NCI-H1048 (cell line): ENCODE measurements at places on chromosomes 2 and 18.

DNA sequence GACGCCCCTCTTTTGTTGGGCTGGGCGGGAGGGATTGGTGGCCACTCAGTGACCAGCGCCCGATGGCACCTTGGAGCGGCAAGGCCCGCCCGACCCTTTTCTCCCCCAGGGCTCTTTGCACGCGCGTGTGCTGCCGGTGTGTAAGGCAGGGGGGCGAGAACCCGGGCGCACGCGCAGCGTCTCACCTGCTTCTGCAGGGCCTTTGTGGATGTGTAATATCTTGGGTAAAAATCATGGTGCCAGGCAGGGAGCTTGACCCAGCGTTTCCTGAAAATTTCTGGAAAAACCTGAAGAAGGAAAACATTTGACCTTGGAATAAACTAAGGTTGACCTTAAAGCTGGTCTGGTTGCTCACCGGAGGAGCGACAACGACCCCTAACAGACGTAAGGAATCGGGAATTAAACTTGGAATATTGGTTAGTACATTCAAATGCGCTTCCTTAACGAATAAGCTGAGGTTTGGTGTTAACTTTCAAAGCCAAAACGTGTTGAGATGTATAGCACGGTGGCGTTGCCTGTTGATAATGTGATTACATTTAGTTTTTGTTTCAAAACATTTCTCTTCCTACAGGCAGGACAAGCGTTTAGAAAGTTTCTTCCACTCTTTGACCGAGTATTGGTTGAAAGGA, 438 bp downstream of the HSPE1 start:
- DNase-seq, result no peak

DNA sequence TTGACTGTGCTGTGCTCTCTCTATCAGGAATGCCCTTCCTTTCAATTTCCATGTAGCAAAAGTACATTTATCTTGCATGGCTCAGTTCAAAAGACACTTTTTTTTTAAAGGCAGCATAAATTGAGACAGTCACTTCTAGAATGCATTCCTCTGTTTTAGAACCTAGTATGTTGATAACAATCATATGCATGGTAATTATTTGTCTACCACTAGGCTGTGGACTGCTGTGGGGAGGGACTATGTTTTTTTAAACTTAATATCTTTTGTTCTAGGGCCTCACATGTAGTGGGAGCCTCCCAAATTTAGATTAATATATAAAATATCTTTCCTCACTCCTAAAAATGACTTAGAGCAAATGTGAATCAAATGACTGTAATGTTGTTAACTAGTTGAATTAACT, 269.9 kb downstream of the MEIS1 start:
- DNase-seq, result no peak

DNA sequence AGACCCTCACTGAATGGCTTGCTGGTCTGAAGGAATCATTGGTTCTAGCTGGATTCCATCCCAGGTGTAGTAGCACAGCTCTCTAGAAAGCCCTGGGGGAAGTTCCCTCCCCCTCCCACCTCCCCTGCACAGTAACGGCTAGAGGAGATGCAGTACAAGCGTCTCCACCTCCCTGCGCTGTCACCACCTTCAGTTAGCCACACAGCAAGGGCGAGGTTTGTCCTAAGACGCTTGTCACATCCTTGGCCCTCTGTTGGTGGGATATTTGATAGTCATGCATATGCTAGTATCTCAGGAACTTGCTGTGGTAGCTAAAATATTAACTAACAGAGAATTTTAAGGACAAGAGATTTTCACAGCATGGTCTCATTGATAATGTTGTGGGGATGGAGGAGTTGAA, 19.4 kb downstream of the TRAPPC12 start:
- no peak for DNase-seq

DNA sequence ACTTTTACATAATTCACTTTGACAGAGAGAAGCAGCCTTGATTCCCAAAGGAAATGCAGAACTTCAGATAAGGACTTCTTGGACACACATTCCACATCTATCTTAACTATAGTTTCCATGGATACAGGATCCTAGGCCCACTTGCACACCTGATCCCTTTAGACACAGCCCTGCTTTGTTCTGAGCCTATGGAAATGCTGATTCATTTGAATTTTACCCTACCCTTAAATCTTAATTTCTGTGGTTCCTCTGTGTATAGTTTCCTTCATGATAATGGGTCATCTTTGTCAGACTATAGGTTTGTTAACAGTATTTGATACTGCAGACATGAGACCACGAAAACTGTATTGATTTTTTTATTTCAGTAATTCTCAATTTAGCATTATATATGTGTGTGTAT, 77.4 kb downstream of the ACTR3 start:
- no peak for DNase-seq

GRCh38 chr18:6882401-6882800, 152.9 kb downstream of the ARHGAP28 start:
- DNase-seq, result no peak

- DNase-seq, result no peak
Measured at GRCh38 chr18:67525328-67526099, 9.0 kb upstream of the DSEL start.

DNA sequence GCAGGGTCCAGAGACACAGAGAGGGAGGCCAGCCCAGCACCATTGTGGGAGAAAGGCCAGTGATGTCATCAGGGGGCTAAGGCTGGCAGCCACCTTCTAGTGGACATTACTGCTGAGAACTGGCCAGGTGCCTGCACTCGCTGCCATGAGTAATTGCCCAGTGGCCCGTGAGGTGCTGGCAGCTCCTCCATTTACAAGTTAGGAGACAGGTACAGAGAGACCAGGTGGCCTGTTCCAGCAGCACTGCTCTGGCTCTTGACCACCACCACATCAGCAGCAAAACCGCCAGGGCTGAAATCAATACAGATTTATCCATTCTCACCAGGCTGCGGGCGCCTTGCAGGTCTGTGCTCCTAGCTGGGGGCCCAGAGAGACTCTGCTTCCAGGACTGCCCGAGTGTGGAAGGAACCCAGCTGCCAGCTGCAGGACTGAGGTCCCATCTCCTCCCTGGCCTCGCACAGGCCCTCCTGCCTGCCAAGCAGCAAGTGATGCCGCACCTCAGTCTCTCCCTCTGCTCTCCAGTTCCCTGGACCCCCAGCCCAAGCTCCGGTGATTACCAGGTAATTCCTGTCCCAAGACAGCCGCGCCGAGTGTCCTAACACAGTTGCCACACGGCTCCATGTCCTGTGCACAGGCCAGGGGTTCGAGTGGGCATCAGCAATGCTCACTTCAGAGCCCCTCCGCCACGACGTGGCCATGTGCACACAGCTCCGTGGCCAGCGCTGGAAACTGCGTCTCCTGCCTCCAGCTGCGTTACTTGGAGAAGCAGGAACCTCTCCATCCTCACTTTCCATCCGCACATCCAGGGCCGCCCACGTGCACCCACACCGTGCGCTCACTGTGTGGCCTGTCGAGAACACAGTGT, 101.0 kb upstream of the CTDP1 start:
- no peak for DNase-seq

DNA sequence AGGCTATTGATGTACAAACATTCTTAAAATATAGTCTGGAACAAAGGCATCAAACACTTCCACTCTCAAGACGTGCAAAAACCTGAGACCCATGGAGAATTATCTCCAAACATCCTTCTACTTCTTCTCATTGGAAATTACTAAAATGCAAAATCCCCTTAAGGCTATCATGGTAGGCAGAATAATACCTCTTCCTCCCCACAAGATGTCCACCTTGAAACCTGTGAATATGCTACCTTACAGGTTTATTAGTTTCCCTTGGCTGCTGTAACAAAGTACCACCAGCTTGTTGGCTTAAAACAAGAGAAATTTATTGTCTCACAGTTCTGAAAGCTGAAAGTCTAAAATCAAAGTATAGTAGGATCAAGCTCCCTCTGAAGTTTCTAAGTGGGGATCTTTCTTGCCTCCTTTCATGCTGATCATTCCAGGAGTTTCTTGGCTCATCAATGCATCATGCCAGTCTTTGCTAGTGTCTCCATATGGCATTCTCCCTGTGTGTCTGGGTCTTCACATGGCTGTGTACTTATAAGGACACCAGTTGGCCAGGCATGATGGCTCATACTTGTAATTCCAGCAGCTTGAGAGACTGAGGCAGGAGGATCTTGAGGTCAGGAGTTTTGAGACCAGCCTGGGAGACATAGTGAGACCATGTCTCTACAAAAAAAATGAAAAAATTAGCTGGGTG, 163.7 kb upstream of the NCK2 start:
- DNase-seq, result no peak

DNA sequence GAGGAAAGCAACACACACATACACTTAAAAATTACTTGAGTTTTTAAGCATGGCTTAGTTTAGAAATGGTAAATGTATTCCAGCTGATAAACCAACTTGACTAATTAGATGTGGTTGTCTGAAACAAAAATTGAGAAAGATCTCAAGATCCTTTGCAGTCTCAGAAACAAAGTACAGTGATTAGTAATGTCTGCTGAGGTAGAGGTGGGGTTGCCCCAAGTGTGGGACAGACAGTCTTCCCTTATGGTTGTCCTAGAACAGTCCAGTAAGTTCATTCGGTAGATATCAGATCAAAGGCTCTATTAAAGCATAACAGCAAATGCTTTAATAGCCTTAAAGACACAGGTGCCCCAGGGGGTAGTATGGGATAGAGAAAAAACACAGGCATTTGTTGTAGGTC, 94.5 kb downstream of the BARD1 start:
- DNase-seq, result no peak

- DNase-seq, result no peak
Measured at GRCh38 chr2:54459037-54459441, 2.9 kb downstream of the SPTBN1 start.

GRCh38 chr2:204608237-204608939, 63.1 kb downstream of the PARD3B start:
- DNase-seq, result no peak
